ENCODE measurements at places on chromosomes 2 and 18.

DNA sequence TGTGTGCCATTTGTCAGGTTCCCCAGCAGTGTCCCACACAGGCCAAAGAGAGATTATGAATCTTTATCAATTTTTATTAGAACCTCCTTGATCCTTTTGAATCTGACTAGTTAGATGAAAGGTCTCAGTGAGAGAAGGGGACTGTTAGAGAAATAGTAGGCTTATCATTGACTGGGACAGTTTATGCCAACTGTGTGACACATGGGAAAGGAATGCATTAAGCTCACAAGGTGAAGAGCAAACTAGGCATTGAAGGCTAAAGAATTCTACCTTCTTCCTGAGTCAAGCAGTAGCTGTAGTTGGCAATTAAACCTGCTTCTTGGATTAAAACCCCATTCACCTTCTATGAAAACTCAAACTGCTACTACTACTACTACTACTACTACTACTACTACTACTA is 389.6 kb upstream of the CDH19 start:
- peak; percentile 36 for DNase-seq

DNA sequence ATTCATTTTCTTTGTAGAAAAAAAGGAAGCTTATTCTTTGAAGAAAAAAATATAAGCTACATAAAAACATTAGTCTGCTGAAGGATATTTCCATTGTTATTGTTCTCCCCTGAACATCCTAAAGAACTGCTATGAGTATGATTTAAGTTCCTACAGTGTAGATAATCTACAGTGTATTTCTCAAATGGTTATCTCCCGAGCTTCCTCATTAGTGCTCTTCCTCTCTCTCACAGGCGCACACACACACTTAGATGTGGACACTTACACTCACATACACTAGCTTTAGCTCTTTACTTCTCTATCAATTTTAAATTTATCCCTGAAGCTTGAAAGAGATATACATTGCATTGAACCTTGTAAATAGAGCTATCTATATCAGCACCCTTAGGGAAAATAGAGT is 681.0 kb downstream of the KCNJ3 start:
- no peak for DNase-seq

GRCh38 chr2:18531194-18531593 is 29.3 kb downstream of the RDH14 start:
- no peak for DNase-seq

- peak; percentile 29 for DNase-seq
These were observed 47.5 kb upstream of the STAM2 start for GRCh38 chr2:152222975-152223637.

GRCh38 chr18:70322385-70322784 is 33.5 kb downstream of the SOCS6 start:
- DNase-seq: no peak
